Immature natural killer cell (primary cell): ENCODE measurements at places on chromosomes 5 and 9.

DNA sequence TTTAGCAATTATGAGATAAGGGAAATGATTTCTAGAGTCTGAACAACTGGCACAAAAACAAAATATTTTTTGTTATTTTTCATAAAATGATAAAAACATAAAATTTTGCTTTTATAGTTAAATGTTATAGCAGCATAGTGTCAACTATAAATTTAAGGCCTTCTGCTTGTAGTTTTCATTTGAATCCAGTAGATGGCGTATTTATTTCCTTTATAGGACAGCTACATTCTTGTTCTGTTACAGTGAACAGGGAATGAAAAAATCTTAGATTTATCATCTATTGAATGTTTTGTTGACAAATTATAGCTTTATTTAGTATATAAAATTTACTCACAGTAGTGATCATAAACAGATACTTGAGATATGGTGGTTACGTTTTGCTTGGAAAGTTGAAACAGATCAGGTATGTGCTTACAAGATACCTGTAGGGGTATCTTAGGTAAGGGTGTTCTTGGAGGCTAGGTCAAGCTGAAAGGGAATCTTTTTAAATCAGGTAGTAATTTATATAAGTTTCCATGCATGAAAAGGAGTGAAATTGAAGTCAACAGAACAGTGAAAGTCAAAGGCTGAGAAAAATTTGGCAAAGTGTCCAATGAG is 239.3 kb upstream of the GRIN3A start:
- DNase-seq: no peak

DNA sequence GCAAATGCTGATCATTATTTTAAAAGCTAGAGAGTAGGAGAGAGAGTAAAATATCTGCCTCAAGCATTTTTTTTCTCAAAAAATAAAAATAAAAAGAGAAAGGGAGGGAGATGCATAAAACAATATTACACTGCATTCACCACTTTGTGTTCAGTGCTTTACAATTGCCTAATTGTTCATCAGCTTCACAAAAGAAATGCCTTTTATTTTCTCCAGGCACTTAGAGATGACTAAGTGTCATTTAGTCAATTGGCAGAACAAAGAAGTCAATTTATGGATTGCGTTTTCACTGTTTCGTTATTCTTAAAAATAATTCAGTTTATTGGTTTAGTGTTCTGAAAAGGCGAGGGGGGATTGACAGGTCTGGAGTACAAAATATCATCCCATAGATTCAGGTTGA is 232.5 kb upstream of the CCNH start:
- DNase-seq: no peak

- DNase-seq: no peak
Observed at GRCh38 chr9:98929071-98929470, 14.6 kb upstream of the COL15A1 start.

DNA sequence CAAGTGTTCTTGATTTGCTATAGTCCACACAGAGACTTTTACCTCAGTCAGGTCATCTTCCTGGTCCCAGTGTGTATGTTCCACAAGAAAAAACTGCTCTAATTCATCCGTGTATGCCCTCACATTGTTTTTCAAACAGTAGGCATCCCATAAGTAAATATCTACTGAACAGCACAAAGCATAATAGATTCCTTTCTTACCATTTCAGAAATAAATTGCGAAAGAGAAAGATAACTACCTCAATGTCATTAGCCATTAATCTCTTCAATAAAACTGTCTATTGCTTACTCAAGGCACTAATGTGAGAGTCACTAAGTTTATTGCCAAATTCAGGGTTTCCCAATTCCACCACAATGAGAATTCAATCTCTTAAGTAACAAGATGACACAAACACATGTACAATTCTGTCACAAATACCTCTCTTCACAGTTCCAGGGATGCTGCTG is 9.6 kb downstream of the FBXW2 start:
- DNase-seq: no peak

DNA sequence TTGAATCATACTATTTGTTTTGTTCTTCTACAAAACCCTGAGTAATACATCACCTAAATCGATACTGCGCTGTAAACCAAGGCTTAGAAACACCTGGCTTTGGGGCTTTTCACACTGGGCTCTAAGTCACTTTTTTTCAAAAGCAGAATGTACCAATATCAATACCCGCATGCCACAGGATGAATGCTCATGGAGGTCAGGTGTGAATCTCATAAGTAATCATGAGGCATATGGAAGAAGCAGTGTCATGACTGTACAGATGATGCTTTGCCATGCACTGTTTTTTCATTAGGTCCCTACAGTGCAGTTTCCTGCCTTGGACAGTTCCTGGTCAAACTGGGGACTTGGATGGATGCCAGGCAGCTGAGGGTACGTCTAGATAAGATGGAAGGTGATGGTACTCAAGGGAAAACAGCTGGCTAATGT is 49.0 kb upstream of the ATG10 start:
- DNase-seq: no peak

- DNase-seq: no peak
Observed at GRCh38 chr5:80192507-80193241, 63.2 kb downstream of the SERINC5 start.

DNA sequence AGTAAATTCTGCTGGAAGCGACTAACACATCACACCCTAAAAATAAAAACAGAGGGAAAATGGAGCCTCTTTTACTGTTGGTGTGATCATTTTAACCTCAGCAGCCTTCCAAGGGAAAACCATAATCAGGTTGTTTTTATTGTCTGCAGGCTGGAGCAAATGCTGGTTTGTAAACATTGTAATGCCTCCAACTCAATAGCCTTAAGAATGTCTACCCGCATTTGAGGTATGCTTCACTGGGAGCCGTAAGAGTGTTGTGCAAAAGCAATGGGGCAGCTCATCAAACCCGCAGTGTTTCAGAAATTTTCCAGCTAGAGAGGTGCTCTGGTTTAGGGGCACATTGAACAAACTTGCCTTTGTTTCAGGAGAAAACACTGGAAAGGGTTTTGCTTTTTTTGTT is 17.0 kb downstream of the NIM1K start:
- no peak for DNase-seq

DNA sequence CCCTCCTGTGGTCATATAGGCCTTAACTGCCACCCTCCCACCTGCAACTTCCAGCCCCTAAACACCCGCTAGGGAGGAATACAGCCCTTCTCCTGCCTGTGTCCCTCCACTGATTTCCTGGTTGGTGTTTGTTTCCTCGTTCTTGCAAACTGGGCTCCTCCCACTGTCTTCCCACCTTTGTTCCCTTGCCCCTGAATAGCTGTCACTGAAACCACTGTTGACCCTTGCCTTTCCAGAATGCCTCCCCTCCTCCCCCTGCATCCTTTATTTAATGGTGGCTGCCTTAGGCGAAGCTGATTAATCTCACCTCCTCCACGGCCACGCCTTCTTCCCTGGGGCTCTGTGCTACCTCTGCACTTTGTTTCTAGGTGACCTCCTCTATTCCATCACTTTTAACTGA is 626.7 kb downstream of the BNC2 start:
- no peak for DNase-seq

- DNase-seq: peak; percentile 14
Observed at GRCh38 chr9:91117959-91118703, 243.6 kb downstream of the AUH start.

DNA sequence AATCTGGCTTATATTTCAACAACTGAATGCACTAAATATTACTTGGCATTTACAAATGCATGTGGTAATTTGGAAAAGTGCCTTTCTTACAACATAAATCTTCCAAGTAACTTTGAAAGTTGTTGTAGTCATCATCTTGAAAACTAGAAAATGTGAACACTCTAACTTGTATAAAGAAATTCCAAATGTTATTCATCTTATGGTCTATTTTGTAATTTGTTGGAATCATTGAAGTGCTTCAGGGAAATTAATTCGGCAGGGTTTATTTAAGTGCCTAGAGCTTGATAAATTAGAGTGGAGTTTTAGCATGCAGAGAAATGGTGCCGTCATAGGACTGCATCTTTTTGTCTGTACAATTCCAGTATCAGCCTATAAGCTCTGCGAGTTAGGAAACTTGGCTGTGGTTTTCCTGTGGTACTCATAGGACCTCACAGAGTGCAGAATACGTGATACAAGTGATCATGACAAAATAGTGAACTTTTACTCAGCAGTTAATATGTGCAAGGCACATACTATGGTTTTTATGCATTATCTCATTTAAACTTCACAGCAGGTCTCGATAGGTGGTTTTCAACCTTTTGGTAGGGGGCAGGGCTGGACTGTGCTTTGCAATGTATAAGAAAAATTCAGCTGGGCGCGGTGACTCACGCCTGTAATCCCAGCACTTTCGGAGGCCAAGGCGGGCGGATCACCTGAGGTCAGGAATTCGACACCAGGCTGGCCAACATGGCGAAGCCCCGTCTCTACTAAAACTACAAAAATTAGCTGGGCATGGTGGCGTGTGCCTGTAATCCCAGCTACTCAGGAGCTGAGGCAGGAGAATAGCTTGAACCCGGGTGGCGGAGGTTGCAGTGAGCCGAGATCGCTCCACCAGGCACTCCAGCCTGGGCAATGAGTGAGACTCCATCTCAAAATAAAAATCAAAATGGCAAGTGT is 79.6 kb downstream of the RAI14 start:
- DNase-seq: no peak

DNA sequence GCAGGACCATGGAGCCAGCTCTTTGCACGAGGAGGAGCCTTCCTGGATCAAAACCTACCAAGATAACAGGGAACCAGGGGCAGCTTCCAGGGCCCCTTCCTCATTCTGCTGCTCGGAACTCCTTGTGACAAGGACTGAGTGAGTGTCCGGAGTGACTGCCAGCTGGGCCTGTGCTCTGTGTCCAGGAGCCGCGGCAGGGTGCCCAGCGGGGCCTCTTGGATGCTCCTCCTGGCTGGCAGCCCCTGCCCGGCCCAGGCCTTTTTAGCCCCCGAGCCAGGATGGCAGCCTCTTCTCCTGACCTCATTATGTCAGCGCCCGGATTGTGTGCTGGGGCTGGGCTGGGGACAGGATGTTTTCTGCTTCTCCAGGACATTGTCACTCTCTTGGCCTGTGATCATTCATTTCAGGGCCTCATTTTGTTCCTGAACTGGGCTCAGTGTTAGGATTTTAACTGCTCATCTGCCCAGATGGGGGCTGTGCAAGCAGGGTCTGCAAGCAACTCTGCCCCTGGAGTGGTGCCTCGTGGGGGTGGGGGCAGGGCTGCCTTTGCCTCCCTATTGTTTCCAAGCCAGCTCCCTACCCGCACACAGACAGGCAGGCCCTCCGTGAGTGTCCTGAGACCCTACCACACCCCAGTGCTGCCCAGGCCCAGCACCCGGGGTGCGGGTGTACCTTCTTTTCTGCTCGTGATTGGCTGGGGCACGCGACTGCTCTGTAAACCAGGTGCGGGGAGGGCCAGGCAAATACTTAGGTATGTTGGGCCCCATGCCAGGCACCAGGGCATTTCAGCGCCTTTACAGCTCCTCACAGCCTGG is 161.6 kb downstream of the COL23A1 start:
- DNase-seq: no peak

DNA sequence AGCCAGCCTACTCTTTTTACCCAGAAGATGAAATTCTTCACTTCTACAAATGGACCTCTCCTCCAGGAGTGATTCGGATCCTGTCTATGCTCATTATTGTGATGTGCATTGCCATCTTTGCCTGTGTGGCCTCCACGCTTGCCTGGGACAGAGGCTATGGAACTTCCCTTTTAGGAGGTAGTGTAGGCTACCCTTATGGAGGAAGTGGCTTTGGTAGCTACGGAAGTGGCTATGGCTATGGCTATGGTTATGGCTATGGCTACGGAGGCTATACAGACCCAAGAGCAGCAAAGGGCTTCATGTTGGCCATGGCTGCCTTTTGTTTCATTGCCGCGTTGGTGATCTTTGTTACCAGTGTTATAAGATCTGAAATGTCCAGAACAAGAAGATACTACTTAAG is 16.6 kb downstream of the OCLN start:
- no peak for DNase-seq

GRCh38 chr5:119287547-119288111 is 68.2 kb upstream of the TNFAIP8 start:
- DNase-seq: peak; percentile 50

GRCh38 chr9:77433675-77434445 is 214.3 kb downstream of the GNA14 start:
- DNase-seq: no peak

DNA sequence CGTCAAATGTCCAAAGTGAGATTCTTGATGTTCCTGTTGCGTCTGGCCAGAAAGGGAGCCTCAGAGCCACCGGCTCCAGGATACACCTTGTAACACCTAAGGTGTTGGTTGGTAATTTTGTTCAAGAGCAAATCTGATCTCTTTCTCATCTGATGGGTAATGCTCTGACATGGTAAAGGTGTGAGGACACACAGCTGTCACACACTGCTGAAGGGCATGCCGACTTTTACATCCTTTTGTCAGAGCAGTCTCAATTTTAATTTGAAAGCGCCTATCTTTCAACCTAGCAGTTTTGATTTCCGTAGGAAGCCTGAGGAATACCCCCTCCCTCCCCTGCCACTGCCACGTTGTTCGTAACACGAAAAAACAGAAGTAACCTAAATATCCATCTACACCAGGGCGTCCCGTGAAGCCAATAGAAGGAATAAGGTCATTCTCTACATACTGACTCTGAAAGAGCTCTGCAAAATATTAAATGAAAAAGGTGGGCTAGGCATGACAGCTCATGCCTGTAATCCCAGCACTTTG is 57.4 kb downstream of the TSTD2 start:
- no peak for DNase-seq

- no peak for DNase-seq
Observed at GRCh38 chr9:76333964-76334363, 60.3 kb downstream of the RFK start.

GRCh38 chr9:89501311-89501898 is 3.5 kb upstream of the SEMA4D start:
- DNase-seq: no peak

GRCh38 chr5:158154226-158155005 is 295.5 kb upstream of the CLINT1 start:
- no peak for DNase-seq

DNA sequence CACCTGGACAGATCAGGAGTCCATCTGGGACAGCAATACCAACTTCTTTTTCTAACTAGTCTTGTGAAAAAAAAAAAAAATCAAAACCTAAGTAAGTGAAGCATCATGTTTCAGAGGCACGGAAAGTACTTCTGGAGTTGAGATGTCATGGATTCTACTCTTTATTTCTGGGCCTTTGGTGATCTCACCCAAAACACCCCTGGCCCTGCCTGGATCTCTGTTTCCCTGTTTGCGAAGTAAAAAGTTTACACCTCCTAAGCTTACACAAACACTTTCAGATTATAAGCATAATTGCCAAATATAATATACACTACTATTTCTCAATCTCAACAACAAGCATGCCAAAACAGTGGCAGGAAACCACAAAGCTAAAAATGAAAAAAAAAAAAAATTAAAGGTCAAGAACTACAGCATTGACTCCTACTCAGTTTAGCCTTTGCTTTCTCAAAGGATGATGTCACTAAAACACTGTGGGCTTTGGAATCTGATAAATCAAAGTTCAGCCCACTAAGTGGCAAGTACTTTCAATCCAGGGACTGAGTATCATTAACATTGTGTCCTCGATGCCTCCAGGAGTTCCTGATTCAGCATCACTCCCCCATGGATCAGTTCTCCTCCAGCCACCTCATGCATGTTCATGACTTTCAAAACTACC is 291.9 kb downstream of the NFIB start:
- no peak for DNase-seq

GRCh38 chr5:78753093-78753531 is 104.5 kb upstream of the LHFPL2 start:
- DNase-seq: no peak

GRCh38 chr9:136280535-136281315 is 23.2 kb downstream of the CCDC187 start:
- DNase-seq: no peak

- no peak for DNase-seq
Observed at GRCh38 chr9:98572054-98572627, 136.6 kb downstream of the GABBR2 start.

- no peak for DNase-seq
Observed at GRCh38 chr9:5720151-5720550, 91.2 kb downstream of the RIC1 start.

- no peak for DNase-seq
Observed at GRCh38 chr5:107806271-107806670, 135.5 kb upstream of the EFNA5 start.
